ENCODE measurements at places on chromosomes 6 and 20. TPM values are rescaled to one million over a fixed set of nuclear protein-coding genes. Genes with fewer than 3 reads are reported as not detected.

ZKSCAN3 gene
- total RNA-seq: 6.6 TPM

PGK2 gene
- total RNA-seq: not detected

POLR1C gene
- total RNA-seq: 30.0 TPM

C6orf15 gene
- total RNA-seq: not detected

ZDHHC14 gene
- total RNA-seq: 3.2 TPM

CENPQ gene
- 14.0 TPM for total RNA-seq
